Mesothelial cell of epicardium (in vitro differentiated cells): ENCODE measurements at places on chromosomes 1 and 21. TPM values are rescaled to one million over a fixed set of nuclear protein-coding genes. Genes with fewer than 3 reads are reported as not detected.

- H3K4me1 ChIP-seq: peaks cover 4% of the 10 kb centered on the region
- DNase-seq: no peak
- H3K27me3 ChIP-seq: no peaks in the 10 kb centered on the region
- no peak overlapping the region for H3K4me3 ChIP-seq
- no peak overlapping the region for H3K27ac ChIP-seq
These were observed 131.2 kb downstream of the PIK3R3 start for GRCh38 chr1:46001081-46001785.

Gene IL22RA1
- total RNA-seq: 0.09 to 0.11 TPM in 2 of 3 replicates, not detected in the other

Gene SLC9C2
- total RNA-seq: 0.93 to 1.2 TPM (median 1.00 TPM) in 3 replicates

- H3K36me3 ChIP-seq: no peaks in the 10 kb centered on the region
- peaks cover 42% of the 10 kb centered on the region for H3K27me3 ChIP-seq
- H3K4me3 ChIP-seq: peak overlapping the region; percentile 72
- no peak overlapping the region for H3K27ac ChIP-seq
- DNase-seq: no peak
These were observed 525 bp downstream of the RYR2 start for GRCh38 chr1:237042526-237042891.

GRCh38 chr1:79373481-79374125 is 367.1 kb upstream of the ADGRL4 start:
- peaks cover 11% of the 10 kb centered on the region for H3K4me1 ChIP-seq
- H3K27ac ChIP-seq: no peak overlapping the region
- no peaks in the 10 kb centered on the region for H3K27me3 ChIP-seq
- DNase-seq: no peak
- no peaks in the 10 kb centered on the region for H3K36me3 ChIP-seq
- no peak overlapping the region for H3K4me3 ChIP-seq

GRCh38 chr1:218510153-218510772 is 165.1 kb downstream of the TGFB2 start:
- DNase-seq: no peak
- peaks cover 12% of the 10 kb centered on the region for H3K36me3 ChIP-seq
- no peak overlapping the region for H3K4me3 ChIP-seq

Gene L1TD1
- total RNA-seq: 5.3 to 5.5 TPM (median 5.5 TPM) in 3 replicates

- H3K27ac ChIP-seq: peak overlapping the region; percentile 25
- H3K36me3 ChIP-seq: no peaks in the 10 kb centered on the region
- peak overlapping the region; percentile 65 for H3K4me3 ChIP-seq
- no peak for DNase-seq
- H3K4me1 ChIP-seq: peaks cover 8% of the 10 kb centered on the region
These were observed 60.2 kb upstream of the ID3 start for GRCh38 chr1:23619299-23620188.

Gene MCOLN2
- total RNA-seq: 0.50 to 0.96 TPM (median 0.82 TPM) in 3 replicates

GRCh38 chr1:17186216-17186909 is 18.6 kb upstream of the PADI1 start:
- H3K36me3 ChIP-seq: no peaks in the 10 kb centered on the region
- H3K4me1 ChIP-seq: peaks cover 2% of the 10 kb centered on the region
- no peak for DNase-seq
- no peaks in the 10 kb centered on the region for H3K27me3 ChIP-seq
- H3K4me3 ChIP-seq: no peak overlapping the region
- no peak overlapping the region for H3K27ac ChIP-seq

Gene KIF17
- 0.40 to 0.86 TPM (median 0.44 TPM) in 3 replicates for total RNA-seq

GRCh38 chr1:6544831-6545230 is 9.5 kb downstream of the NOL9 start:
- no peak overlapping the region for H3K4me3 ChIP-seq
- no peak overlapping the region for H3K27ac ChIP-seq
- DNase-seq: no peak

DNA sequence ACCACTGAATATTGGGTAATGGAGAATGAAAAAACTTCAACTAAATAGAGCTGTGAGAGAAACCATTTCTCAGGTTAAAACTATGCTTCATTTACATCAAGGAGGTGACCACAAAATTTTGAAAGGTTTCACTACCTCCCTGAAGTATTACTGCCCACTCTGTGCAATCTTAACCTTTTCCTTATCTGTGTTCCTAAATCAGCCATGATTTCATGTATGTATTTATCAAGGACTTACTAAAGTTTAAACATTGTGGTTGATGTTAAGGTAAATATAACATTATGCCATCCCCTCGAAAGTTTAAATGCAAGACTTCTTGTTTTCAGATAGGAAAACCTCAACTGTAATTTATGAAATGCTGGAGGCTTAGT is 84.4 kb downstream of the CLEC20A start:
- H3K27me3 ChIP-seq: no peaks in the 10 kb centered on the region
- peaks cover 30% of the 10 kb centered on the region for H3K36me3 ChIP-seq
- H3K4me1 ChIP-seq: no peaks in the 10 kb centered on the region
- no peak overlapping the region for H3K27ac ChIP-seq
- no peak overlapping the region for H3K4me3 ChIP-seq

Gene REG4
- total RNA-seq: 0.16 to 0.29 TPM in 2 of 3 replicates, not detected in the other

GRCh38 chr1:29586991-29587745 is 350.8 kb downstream of the PTPRU start:
- no peaks in the 10 kb centered on the region for H3K36me3 ChIP-seq
- H3K4me1 ChIP-seq: no peaks in the 10 kb centered on the region
- H3K27ac ChIP-seq: no peak overlapping the region
- no peak overlapping the region for H3K4me3 ChIP-seq

GRCh38 chr1:240496356-240496755 is 115.6 kb downstream of the GREM2 start:
- no peak overlapping the region for H3K4me3 ChIP-seq
- H3K27ac ChIP-seq: no peak overlapping the region
- no peaks in the 10 kb centered on the region for H3K36me3 ChIP-seq
- no peak for DNase-seq
- no peaks in the 10 kb centered on the region for H3K27me3 ChIP-seq

- H3K27me3 ChIP-seq: no peaks in the 10 kb centered on the region
- no peak overlapping the region for H3K27ac ChIP-seq
- peaks cover 39% of the 10 kb centered on the region for H3K4me1 ChIP-seq
These were observed 32.5 kb upstream of the SSX2IP start for GRCh38 chr1:84722794-84723193.

Gene FCRL1
- not detected in 3 replicates for total RNA-seq

- H3K4me1 ChIP-seq: no peaks in the 10 kb centered on the region
- H3K36me3 ChIP-seq: peaks cover 2% of the 10 kb centered on the region
- H3K27me3 ChIP-seq: no peaks in the 10 kb centered on the region
- no peak for DNase-seq
- H3K27ac ChIP-seq: no peak overlapping the region
- H3K4me3 ChIP-seq: no peak overlapping the region
These were observed 1.5 kb downstream of the LCE3E start for GRCh38 chr1:152565115-152565514.

DNA sequence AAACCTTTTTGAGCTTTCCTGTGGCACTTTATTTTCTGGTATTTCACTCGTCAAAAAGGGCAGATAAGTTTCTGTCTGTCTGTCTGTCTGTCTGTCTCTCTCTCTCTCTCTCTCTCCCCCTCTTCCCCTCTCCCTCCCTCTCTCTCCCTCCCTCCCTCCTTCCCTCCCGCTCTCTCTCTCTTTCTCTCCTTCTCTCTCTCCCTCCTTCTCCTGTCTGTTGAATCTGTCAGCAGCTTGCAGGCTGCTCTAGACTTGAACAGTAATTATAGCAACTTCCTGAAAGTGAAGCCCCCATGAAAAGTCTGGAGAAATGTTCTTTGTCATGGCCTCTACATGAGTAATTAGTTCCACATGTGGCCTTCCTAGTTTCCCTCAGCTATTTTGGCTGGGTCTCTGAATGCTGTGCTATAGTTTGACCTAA is 275.2 kb upstream of the C1orf105 start:
- H3K36me3 ChIP-seq: no peaks in the 10 kb centered on the region
- DNase-seq: no peak
- peak overlapping the region; percentile 98 for H3K27ac ChIP-seq
- peaks cover 75% of the 10 kb centered on the region for H3K4me1 ChIP-seq
- peak overlapping the region; percentile 91 for H3K4me3 ChIP-seq

DNA sequence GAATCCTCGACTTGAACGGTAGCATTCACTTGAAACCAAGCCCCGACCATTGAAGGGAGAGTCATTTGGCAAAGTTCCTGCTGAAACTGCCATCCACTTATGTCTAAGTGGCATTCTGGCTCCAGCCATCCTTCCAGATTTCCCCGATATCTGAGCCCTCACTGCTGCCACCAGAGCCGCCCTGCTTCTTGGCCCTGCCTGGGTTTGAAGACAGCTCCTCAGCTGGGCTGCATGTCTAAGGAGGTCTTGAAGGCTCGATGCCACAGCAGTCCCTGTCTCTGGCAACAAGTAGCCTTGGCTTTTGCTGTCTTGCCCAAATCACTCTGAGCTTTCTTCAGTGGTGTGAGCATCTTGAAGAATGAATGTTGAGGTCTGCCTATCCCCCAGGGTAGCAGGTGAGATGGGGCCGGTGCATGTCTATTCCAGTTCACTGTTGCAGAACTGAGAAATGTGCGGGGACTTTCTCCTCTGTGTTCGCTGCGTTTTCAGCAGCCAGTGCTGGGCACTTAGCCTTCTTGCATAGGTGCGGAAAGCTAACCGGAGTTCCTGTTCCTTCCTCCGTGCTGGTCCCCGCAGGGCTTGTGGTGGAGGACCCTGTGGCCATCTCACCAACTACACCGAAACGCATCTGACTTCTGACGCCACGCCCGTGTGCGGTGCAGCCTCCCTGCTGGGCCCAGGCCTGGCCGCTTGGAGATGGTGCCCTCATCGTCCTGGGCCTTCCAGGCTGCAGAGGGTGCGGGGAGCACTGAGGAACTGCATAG is 29.2 kb downstream of the MAN1C1 start:
- no peaks in the 10 kb centered on the region for H3K36me3 ChIP-seq
- peak; percentile 31 for DNase-seq
- no peak overlapping the region for H3K4me3 ChIP-seq
- peaks cover 2% of the 10 kb centered on the region for H3K4me1 ChIP-seq

Gene CKS1B
- total RNA-seq: 64.0 to 70.9 TPM (median 68.2 TPM) in 3 replicates

GRCh38 chr1:245621589-245621988 is 466.8 kb downstream of the KIF26B start:
- DNase-seq: no peak
- peaks cover 6% of the 10 kb centered on the region for H3K36me3 ChIP-seq
- no peak overlapping the region for H3K4me3 ChIP-seq
- H3K27ac ChIP-seq: no peak overlapping the region
- no peaks in the 10 kb centered on the region for H3K27me3 ChIP-seq

Gene SYTL1
- 41.0 to 42.8 TPM (median 42.2 TPM) in 3 replicates for total RNA-seq

Gene SPRR2G
- not detected in 3 replicates for total RNA-seq

- H3K4me1 ChIP-seq: peaks cover 54% of the 10 kb centered on the region
- no peak overlapping the region for H3K4me3 ChIP-seq
- H3K36me3 ChIP-seq: peaks cover 8% of the 10 kb centered on the region
- H3K27me3 ChIP-seq: no peaks in the 10 kb centered on the region
These were observed 272.2 kb downstream of the LMO4 start for GRCh38 chr1:87600854-87601253.

DNA sequence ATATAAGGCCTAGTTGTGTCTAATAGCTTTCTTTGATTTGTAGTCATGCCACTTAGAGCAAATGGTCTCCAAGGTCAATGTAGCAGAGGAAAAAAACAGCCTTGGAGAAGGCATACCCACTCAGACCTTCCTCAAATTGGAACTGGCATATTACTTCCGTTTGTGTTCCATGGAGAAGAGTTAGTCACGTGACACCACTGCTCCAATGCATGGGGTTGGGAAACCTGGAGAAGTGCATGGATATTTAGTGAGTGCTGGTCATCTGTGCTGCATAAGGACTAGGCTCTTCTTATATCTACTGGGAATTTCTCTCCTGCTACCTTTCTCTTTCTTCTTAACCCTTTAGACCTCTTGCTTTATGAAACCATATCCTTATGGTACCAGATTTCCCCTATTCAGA is 167.8 kb downstream of the BACH1 start:
- peaks cover 14% of the 10 kb centered on the region for H3K4me1 ChIP-seq
- peaks cover 25% of the 10 kb centered on the region for H3K36me3 ChIP-seq

- H3K27ac ChIP-seq: no peak overlapping the region
- H3K4me3 ChIP-seq: no peak overlapping the region
- H3K36me3 ChIP-seq: no peaks in the 10 kb centered on the region
- DNase-seq: no peak
- H3K27me3 ChIP-seq: no peaks in the 10 kb centered on the region
These were observed 300.3 kb downstream of the GRIK1 start for GRCh38 chr21:29639366-29640079.

GRCh38 chr1:41289196-41289595 is 47.1 kb upstream of the SCMH1 start:
- DNase-seq: no peak
- no peaks in the 10 kb centered on the region for H3K36me3 ChIP-seq
- H3K27ac ChIP-seq: no peak overlapping the region
- peaks cover 65% of the 10 kb centered on the region for H3K27me3 ChIP-seq
- H3K4me3 ChIP-seq: no peak overlapping the region
- peaks cover 17% of the 10 kb centered on the region for H3K4me1 ChIP-seq

GRCh38 chr1:171247501-171247900 is 793 bp upstream of the FMO1 start:
- H3K36me3 ChIP-seq: no peaks in the 10 kb centered on the region
- no peak overlapping the region for H3K4me3 ChIP-seq
- peaks cover 7% of the 10 kb centered on the region for H3K4me1 ChIP-seq
- H3K27me3 ChIP-seq: peaks cover 55% of the 10 kb centered on the region
- no peak overlapping the region for H3K27ac ChIP-seq
- no peak for DNase-seq

GRCh38 chr1:39275836-39276507 is 71.5 kb downstream of the MACF1 start:
- H3K27ac ChIP-seq: no peak overlapping the region
- DNase-seq: no peak
- H3K4me1 ChIP-seq: peaks cover 26% of the 10 kb centered on the region
- no peaks in the 10 kb centered on the region for H3K27me3 ChIP-seq
- H3K36me3 ChIP-seq: no peaks in the 10 kb centered on the region
- H3K4me3 ChIP-seq: no peak overlapping the region

GRCh38 chr1:24705260-24706073 is 39.8 kb upstream of the CLIC4 start:
- H3K4me3 ChIP-seq: no peak overlapping the region
- no peaks in the 10 kb centered on the region for H3K36me3 ChIP-seq
- no peaks in the 10 kb centered on the region for H3K27me3 ChIP-seq
- H3K4me1 ChIP-seq: peaks cover 15% of the 10 kb centered on the region
- DNase-seq: peak; percentile 53

DNA sequence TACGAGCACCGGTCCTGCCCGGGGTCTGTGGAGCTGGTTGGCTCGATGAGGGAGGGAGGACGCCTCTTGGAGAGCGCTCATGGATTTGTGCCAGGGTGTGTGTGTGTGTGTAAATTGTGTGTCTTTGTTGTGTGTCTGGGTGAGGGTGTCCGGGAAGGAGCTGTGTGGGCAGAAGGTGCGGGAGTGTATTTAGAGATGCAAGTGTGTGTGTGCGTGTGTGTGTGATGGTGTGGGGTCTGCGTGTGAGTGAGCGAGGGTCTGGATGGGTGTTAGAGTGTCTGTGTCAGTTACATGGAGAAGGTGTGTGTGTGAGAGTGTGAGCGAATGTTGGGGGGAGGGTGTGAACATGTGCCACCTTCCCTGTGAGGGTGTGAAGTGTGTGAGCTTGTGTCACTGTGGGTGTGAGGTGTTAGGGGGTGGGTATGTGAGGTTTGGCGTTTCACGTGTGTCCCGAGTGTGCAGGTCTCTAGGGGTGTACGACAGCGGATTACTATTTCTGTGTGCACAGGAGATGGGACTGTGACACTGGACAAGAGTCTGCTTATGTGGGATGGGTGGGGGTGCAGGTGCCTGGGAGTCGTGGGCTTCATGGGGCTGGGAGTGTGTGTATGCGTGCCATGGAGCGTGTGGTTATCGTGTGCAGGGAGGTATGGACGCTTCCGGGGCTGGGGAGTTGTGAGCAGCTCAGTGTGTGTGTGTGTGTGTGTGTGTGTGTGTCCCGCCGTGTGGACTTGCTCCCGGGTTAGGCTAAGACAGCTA is 880 bp downstream of the IGSF21 start:
- DNase-seq: no peak
- H3K27me3 ChIP-seq: peaks cover 95% of the 10 kb centered on the region
- H3K4me3 ChIP-seq: peak overlapping the region; percentile 18
- H3K36me3 ChIP-seq: no peaks in the 10 kb centered on the region
- peaks cover 19% of the 10 kb centered on the region for H3K4me1 ChIP-seq
- no peak overlapping the region for H3K27ac ChIP-seq
